ENCODE measurements at places on chromosomes 13 and 19.

GRCh38 chr13:86920961-86921360 lies 750.2 kb upstream of the SLITRK5 start:
- DNase-seq: no peak

- no peak for DNase-seq
Observed at GRCh38 chr13:76600081-76600480, 286.1 kb downstream of the KCTD12 start.

- no peak for DNase-seq
Observed at GRCh38 chr13:24997367-24997967, 98.5 kb upstream of the PABPC3 start.

DNA sequence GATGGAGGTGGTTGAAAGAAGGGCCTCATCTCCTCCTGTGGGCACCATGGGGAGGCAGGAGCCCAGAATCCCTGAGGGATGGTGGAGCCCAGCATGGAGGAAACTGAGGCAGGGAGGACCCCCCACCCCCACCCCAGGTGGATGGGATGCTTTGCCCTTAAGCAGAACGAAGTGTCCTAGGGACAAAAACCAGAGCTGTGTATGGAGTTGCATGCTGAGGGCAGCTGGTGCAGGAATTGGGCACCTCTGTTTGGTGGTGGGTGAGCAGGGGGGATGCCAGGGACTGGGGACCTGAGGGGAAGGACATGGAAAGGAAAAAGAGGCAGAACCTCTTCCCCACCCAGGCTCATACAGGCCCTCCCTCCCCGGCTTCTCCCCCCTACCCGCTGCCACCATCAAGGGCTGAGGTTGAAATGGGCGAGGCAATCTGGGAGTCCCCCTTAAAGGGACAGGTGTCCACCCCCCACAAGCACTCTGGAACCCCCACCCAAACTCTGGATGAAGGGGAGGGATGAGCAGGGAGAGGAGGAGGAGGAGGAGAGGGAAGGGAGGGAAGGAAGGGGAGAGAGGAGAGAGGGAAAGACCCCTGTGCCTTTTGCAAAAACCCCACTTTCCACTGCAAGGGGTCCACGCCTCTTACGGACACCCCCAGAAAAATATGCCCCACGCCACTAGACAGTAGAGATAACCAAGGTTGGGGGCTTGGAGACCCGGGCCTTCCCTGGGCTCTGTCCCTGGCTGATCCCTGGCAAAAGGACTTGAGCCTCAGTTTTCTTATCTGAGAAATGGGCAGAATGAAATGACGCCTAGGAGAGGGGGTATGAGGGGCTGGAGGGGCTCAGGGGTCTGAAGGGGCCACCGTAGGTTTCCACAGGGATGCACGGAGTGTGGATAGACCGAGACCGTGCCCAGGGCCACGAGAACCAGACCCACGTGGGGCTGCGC lies 5.9 kb downstream of the ONECUT3 start:
- DNase-seq: no peak

DNA sequence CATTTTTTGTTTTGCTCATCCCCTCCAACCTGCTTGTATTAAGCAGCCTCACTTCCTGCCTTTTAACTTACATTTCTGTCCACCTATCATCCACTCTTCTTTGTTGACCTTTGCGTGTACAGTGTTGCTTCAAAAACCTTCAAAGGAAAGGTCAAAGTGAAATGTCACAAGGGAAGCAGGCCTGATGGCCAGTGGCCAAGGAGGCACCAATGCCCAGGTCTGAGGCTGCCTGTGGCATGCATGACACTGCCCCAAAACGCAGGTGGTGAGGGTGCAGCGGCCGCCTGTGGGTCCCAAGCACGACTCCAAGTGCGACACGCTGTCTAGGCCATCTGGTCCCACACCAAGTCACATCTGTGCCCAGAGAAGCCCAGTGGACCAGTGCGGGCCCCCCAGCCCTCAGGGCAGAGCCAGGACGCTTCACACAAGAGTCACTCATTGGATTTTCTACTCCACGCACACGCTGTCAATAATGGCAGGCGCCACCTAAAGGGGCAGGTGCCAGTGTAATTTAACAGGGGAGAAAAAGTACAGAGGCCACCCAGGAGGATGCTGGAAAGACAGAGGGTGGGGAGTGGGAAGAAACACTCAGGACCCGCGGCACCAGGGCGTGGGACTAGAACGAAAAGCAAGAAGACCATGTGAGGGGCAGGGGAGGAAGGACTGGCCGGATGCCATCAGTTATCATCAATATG lies 23.5 kb downstream of the SLC7A1 start:
- no peak for DNase-seq

DNA sequence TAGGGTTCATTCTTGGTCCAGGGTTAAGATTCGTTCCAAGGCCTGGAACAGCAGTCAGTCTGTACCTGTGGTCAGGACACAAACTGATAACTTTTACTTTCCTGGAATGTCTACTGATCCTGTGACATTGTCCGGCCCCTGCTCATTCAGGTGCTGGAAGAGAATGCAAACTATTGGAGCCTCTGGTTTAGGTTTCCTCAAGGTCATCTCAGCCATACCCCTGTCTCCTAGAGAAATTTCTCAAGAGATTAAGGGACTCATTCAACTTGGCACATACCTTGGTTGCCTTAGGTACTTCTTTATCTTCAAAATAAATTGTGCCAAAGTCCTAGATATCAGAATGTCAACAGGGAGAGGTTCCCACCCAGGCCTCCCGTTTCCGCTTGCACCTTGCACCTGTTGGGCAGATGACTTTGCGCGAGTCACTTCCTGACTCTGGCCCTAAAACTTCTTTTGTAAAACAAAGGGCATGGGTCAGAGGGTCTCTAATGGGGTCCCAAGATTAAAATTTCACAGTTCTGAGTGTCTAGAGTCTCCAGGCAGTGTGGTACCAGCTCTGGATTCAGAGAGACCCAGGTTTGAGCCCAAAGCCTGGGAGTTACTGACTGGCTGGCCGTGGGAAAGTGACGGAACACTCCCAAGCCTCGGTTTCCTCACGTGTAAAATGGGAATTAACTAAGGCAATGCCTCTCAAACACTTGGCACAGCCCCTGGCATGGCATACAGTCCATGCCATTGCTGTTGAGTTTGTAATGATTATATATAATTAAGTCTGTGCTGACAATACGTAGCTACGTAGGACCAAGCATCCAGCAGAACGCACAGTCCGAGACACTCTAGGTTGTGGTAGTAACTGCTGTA lies 25.8 kb upstream of the CYP2S1 start:
- DNase-seq: no peak

GRCh38 chr19:35153701-35154524 lies 622 bp upstream of the FXYD5 start:
- DNase-seq: peak; percentile 65

- DNase-seq: no peak
Observed at GRCh38 chr13:32159137-32159869, 127.7 kb downstream of the FRY start.

DNA sequence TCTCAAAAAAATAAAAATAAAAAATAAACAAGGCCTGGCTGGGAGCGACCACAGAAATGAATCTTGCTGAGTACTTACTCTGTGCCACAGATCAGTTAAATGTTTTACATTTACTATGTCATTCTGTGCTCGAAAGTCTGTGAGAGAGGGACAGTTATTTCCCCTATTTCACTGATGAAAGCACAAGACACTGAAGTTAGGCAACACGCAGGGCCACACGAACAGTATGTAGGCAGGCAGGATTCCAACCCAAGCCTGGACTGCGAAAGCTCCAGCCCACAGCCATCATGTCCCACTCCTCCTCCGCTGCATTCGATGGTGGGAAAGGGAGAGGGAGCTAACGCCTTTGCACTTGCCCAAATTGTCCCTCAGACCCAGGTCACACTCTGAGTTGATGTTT lies 34.2 kb downstream of the RUBCNL start:
- no peak for DNase-seq

GRCh38 chr13:21012841-21013681 lies 48.3 kb downstream of the LATS2 start:
- DNase-seq: no peak

DNA sequence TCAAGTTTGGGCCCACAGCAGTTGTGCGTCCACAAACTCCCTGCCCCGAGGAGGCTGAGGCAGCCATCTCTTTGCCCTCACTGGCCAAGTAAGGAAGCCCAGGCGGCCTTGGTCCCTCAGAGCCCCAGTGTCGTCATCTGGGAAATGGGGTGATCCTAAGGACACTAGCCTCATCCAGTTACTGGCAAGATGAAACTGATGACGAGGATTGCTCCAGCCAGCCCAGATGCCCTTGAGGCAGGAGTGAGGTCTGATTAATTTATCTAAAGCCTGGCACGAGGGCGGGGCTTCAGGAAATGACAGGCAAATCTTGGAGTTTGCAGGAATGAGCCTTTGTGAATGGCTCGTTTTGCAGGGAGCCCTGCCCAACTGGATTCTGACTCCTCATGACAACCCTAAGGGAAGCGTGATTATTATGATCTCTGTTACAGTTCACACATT lies 5.6 kb downstream of the LIPE start:
- DNase-seq: no peak

GRCh38 chr19:7670150-7670783 lies 1.4 kb downstream of the RETN start:
- no peak for DNase-seq

- DNase-seq: no peak
Observed at GRCh38 chr19:45218911-45219743, 26.1 kb downstream of the EXOC3L2 start.

DNA sequence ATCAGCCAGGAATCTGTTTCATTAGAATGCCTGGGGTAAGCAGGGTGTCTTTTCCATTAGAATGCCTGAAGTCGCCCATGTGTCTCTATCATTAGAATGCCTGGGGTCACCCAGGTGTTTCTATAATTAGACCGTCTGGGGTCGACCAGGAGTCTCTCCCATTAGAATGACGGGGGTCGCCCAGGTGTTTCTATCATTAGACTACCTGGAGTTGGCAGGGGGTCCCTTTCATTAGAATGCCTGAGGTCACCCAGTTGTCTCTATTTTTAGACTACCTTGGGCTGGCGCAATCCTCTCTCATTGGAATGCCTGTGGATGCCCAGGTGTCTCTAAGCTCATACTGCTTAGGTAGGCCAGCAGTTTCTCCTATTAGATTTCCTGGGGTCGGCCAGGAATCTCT lies 1447.6 kb downstream of the UQCRFS1 start:
- DNase-seq: no peak

DNA sequence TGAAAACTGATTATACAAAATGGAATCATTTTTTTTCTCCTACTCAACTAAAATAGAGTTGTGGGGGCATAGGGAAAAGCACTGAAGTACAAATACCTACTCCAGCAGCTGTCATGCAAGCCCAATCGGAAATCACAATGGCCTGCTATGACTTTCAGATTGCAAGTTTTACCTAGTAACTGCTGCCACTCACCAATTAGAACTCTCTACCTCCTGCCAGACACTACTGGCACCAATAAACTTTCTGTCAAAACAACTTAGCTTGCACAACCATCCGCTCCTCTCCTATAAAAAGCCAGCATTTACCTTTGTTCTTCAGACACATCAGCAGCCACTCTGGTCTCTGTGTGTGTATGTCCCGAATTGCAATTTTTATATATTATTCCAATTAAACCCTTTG lies 9.3 kb upstream of the TRPC4 start:
- DNase-seq: no peak
